Natural killer cell treated with Interleukin-12 subunit alpha and Interleukin-12 subunit beta and Interleukin-15 and Interleukin-18, amount 100 ng/mL, for 72 hours (primary cell): ENCODE measurements at places on chromosomes 2 and 18. TPM values are rescaled to one million over a fixed set of nuclear protein-coding genes. Genes with fewer than 3 reads are reported as not detected.

The EML6 gene
- 1.0 TPM for total RNA-seq

The ACTG2 gene
- total RNA-seq, result not detected

DNA sequence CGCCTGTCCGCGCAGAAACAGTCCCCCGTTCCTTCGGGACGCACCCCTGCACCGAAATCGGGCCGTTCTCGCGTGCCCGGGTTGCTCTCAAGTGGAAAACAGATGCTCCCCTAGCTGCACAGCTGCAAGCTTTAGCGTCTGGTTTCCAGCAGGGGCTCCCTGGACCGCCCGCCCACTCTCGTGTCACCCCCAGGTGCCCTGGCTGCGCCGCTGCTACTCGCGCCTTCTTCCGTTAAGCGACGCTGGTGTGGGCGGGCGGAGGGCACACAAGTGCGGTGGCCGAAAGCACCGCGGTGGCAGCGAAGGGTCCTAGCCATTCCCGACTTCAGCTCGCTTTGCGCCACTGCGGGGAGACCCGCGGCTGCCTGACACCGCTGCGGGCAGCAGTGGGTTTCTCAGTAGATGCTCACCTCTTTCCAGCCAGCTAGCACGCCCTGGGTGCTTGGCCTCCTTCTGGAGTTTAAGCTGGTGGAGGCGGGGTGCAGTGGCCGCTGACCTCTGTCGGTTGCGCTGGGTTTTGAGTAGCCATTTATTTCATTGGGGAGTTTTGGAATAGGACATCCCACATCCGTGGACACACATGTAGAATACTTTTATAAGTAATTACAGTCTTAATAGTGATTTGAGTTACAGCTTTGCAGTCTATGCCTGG is 806 bp downstream of the ZNF407 start:
- peak; percentile 83 for DNase-seq

- no peak for DNase-seq
These were observed 1038.6 kb downstream of the SOCS6 start for GRCh38 chr18:71327441-71327840.

DNA sequence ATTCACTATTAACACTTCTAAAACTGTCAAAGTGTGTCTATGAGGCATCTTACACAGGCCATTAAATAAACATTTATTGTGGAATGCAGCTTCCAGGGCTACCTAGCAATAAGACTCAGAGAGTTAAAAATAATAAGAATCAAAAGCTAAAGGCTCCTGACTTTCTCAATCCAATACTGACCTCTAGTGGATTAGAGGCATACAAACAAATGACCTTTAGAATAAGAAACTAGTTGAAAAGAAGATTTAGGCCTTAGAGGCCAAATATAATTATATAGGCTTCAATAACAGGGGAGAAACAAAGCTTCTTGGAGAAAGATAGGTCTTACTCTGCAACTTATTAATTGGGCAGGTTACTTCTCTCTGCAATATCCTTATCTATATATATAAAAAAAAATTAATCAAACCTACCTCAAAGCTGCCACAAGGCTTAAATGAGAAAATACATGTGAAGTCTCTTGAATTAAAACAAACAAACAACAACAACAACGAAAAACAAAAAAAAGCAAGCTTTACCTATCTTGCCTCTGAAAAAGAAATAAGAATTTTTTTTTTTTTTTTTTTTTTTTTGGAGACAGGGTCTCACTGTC is 246.1 kb downstream of the EXOC6B start:
- DNase-seq, result no peak
